ENCODE measurements at places on chromosomes 4 and X. TPM values are rescaled to one million over a fixed set of nuclear protein-coding genes. Genes with fewer than 3 reads are reported as not detected.

PPP1R2C gene
- polyA plus RNA-seq = not detected

GLRA3 gene
- not detected for polyA plus RNA-seq

- no peak for DNase-seq
Measured at GRCh38 chrX:43474321-43474720, 181.8 kb upstream of the MAOA start.

GRCh38 chr4:132238697-132239096, 910.4 kb upstream of the PCDH10 start:
- no peak for DNase-seq

Data from forelimb muscle (tissue), 1 donor.